Endodermal cell (in vitro differentiated cells): ENCODE measurements at places on chromosomes 1 and 21. TPM values are rescaled to one million over a fixed set of nuclear protein-coding genes. Genes with fewer than 3 reads are reported as not detected.
A peak's percentile ranks its signal among the peaks of the same experiment; 100 is the strongest.

GRCh38 chr1:247465796-247466195 lies 7.9 kb upstream of the OR2B11 start:
- DNase-seq = no peak
- H3K36me3 ChIP-seq = no peaks in the 10 kb centered on the region
- no peak overlapping the region for H3K4me3 ChIP-seq
- H3K27ac ChIP-seq = no peak overlapping the region
- H3K4me1 ChIP-seq = no peaks in the 10 kb centered on the region

DNA sequence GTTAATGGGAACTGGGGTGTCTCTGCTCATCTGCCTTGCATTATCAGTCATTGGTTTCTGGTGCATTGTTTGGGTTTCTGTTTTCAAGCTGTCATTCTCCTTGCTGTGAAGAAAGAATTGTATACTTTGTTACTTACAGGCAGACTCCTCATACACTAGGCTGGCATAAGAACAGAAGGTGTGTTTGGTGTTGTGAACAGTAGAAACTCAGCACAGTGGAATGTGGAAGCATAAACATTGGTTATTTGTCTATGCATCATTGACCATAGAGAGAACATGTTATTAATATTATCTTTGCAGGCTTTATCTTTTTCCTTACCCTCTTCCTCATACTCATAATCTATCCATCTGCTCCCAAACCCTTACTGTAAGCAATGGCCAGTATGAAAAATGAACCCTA lies 18.2 kb downstream of the C1orf87 start:
- H3K27ac ChIP-seq = no peak overlapping the region
- H3K27me3 ChIP-seq = no peaks in the 10 kb centered on the region
- no peaks in the 10 kb centered on the region for H3K36me3 ChIP-seq
- no peak for DNase-seq
- no peak overlapping the region for H3K4me3 ChIP-seq

DNA sequence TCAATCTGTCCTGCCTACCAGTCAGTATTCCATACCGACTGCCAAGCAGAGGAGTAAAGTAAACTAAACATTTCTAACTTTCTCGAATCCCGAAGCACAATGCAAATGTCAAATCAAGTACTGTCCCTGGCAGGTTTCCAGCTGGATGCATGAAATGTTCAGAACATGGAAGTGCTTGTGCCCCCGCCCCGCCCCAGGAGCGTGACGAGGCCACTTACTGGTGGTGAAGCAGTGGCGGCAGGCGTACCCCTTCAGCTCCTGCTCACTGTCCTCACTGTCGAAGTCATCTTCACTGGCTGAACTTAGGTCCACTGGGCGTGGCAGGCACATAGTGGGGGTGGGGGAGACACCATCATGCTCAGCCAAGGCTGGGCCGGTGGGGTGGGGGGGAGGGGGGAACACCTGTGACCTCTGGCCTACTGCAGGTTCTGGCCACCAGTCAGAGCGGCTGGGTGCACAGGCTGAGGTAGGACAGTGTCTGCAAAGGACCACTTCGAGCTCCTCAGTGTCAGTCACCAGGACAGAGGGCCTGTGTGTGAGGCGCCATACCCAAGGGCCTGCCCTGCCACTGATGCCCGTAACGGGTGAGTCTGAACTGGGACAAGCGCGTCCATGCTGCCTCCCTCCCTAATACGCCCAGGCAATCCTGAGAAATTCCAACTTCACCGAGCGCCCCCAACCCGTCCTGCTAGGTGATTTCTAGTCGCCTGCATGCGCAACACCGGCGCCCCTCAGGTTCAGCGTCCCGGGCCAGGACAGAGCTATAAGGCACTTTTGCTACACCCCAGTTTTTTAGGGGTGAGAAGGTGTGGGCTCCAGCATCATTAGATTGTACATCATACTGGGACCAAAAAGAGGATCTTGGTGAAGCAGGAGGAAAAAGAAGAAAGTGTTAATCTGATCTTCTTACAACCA lies 46.9 kb downstream of the SLC45A1 start:
- no peak for DNase-seq
- no peak overlapping the region for H3K4me3 ChIP-seq
- no peaks in the 10 kb centered on the region for H3K27me3 ChIP-seq
- no peaks in the 10 kb centered on the region for H3K4me1 ChIP-seq

DNA sequence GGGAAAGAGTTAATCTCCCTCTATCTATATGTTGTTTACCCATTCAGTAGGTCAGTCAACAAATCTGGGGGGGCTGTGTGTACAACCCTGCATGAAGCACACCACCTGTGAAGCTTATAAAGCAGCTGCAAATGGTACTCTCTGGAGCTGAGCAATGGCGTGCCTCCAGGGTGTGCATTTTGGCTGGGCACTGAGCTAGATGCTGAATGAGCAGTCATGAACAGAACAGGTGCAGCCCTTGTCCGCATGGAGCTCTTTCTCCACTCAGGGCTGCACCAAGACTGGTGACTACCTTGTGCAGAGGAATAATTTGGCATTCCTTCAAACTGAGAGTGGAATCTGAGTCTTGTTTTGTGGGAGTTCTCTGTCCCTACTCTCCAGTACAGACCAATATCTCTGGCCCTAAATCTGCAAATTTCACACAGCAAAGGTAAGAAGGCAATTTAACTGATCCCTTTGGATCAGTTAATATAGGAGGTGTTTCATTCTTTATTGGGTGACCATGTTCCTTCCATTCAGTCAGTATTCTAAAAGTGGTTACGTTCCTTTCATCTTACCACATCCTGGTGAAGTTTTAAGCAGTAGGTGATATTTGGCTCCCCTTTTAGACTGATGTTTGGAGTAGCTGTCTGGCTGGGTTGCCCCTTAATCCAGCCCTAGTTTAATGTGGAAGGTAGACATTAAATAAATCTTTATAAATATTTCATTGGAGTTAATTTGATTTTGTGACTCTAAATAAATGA lies 76.0 kb downstream of the GPR88 start:
- no peak overlapping the region for H3K4me3 ChIP-seq
- peaks cover 4% of the 10 kb centered on the region for H3K4me1 ChIP-seq

- no peaks in the 10 kb centered on the region for H3K27me3 ChIP-seq
- no peak overlapping the region for H3K4me3 ChIP-seq
- no peaks in the 10 kb centered on the region for H3K4me1 ChIP-seq
- no peak overlapping the region for H3K27ac ChIP-seq
Observed at GRCh38 chr1:40092241-40092640, 4.8 kb downstream of the PPT1 start.

DNA sequence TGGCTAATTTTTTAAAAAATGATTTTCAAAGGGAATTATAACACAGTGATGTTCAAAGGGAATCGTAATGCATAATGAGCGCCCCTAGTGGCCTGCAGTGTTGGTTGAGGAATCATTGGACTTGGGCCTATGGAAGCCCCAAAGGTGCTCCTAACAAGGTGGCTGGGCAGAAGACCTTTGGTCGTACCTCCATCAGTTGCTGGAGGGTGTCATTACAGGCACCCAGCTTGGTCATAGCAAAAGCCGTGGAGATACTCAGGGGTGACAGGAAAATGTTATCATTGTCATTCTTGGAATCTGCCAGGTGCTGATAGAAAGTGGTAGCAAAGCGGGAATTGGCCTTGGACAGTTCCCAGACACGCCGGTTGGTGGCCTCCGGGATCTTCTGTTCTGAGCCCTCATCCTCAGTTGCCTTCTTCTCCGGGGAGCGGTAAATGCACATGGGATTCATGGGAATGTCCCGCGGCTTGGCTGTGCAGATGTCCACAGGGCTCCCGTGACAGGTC lies 2.7 kb downstream of the SERPINC1 start:
- H3K27me3 ChIP-seq = no peaks in the 10 kb centered on the region
- H3K4me3 ChIP-seq = no peak overlapping the region
- H3K4me1 ChIP-seq = no peaks in the 10 kb centered on the region
- no peaks in the 10 kb centered on the region for H3K36me3 ChIP-seq

DNA sequence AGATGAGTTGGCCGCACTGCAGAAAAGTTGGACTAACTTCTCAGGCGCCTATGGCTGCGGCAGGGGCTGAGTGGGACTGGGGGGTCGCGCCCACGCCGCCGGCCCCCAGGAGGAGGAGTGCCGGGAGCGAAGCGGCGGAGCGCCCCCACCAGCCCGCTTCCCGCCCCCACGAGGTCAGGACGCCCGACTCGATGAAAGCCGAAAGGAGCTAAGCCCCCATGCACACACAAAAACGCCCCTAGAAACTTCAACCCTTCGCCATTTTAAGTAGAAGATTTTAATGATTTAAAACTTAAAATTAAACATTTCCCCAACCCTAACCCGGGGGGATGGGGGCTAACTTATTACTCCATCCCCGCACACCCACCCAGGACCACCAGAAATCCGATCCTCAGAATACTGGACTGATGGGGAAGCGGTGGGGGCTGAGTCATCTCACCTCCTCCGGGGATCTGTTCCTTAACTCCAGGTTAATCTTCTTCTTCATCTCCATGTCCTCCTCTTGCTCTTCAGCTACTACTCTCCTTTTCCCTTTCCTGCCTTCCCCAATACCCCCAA lies 539 bp downstream of the ANP32E start:
- peak overlapping the region; percentile 83 for H3K27ac ChIP-seq
- peak overlapping the region; percentile 89 for H3K4me3 ChIP-seq
- no peak for DNase-seq
- no peaks in the 10 kb centered on the region for H3K4me1 ChIP-seq
- H3K36me3 ChIP-seq = peaks cover 13% of the 10 kb centered on the region
- H3K27me3 ChIP-seq = no peaks in the 10 kb centered on the region

DNA sequence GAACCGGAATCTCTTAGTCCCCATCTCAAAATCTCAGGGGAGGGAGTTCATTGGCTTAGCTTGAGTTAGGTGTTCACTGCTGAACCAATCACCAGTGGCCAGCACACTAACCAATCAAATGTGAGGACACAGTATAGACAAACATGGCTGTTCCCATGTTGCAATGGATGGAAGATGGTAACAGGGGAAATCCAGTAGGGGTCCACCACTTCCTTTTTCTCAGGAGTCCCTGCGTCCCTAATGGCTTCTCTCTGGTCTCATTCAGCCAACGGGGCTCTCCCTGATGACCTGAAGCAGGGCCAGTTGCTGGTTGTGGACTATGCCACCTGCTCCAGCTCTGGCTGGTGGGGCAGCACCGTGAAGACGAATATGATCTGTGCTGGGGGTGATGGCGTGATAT lies 9.7 kb downstream of the CELA2B start:
- H3K36me3 ChIP-seq = no peaks in the 10 kb centered on the region
- H3K27ac ChIP-seq = no peak overlapping the region
- no peak for DNase-seq
- H3K27me3 ChIP-seq = no peaks in the 10 kb centered on the region

- no peak overlapping the region for H3K4me3 ChIP-seq
- H3K27ac ChIP-seq = no peak overlapping the region
Observed at GRCh38 chr1:100443811-100444571, 91.7 kb downstream of the CDC14A start.

DNA sequence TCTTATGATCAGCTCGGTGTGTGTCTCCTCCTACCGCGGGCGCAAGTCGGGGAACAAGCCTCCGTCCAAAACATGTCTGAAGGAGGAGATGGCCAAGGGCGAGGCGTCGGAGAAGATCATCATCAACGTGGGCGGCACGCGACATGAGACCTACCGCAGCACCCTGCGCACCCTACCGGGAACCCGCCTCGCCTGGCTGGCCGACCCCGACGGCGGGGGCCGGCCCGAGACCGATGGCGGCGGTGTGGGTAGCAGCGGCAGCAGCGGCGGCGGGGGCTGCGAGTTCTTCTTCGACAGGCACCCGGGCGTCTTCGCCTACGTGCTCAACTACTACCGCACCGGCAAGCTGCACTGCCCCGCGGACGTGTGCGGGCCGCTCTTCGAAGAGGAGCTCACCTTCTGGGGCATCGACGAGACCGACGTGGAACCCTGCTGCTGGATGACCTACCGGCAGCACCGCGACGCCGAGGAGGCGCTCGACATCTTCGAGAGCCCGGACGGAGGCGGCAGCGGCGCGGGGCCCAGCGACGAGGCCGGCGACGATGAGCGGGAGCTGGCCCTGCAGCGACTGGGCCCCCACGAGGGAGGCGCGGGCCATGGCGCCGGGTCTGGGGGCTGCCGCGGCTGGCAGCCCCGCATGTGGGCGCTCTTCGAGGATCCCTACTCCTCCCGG lies 1.5 kb downstream of the KCNC4 start:
- no peaks in the 10 kb centered on the region for H3K36me3 ChIP-seq
- no peak for DNase-seq
- H3K27ac ChIP-seq = no peak overlapping the region
- H3K4me3 ChIP-seq = peak overlapping the region; percentile 69
- H3K4me1 ChIP-seq = peaks cover 18% of the 10 kb centered on the region

- peaks cover 4% of the 10 kb centered on the region for H3K4me1 ChIP-seq
- peaks cover 29% of the 10 kb centered on the region for H3K27me3 ChIP-seq
Observed at GRCh38 chr1:178500936-178501554, 4.3 kb upstream of the CLEC20A start.

DNA sequence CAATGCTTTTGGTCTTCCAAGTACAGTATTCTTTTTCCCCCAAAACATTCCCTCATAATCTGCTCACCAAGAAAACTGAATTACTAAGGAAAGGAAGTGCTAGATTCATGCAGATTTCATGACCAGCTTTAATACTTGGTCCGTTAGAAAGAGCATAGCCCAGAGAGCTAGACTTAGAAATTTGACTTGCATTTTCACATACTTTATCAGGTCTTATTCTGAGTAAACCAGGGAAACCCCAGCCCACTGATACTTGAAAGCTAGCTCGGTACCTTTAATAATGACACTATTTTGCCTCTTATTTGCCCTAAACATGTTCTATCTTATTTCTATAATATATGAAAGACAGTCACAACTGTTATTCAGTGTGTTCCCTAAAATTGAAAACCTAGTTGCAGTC lies 204.5 kb downstream of the TTLL7 start:
- H3K27ac ChIP-seq = no peak overlapping the region
- no peaks in the 10 kb centered on the region for H3K27me3 ChIP-seq
- no peaks in the 10 kb centered on the region for H3K36me3 ChIP-seq
- DNase-seq = no peak
- H3K4me3 ChIP-seq = no peak overlapping the region

DNA sequence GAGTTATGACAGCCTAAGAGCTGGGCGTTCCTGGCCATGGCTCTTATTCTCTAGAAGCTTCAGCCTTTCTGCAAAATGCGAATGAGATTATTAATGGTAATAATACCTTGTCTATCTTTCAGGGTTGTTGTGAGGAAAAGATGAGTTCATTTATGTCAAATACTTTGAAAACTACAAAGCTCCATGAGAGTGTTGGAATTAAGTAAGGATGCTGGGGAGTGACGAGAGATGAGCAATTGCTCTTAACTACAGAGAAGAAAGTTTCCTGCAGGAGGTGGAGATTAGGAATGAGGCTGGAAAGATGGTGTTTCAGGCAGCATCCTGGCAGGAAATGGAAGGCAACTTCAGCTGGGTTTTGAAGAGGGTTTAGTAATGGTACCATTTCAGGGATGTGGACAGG lies 124.2 kb downstream of the CACNA1E start:
- no peak for DNase-seq
- no peaks in the 10 kb centered on the region for H3K36me3 ChIP-seq
- no peak overlapping the region for H3K27ac ChIP-seq
- H3K4me3 ChIP-seq = no peak overlapping the region
- H3K27me3 ChIP-seq = peaks cover 66% of the 10 kb centered on the region

Gene OR2T2
- total RNA-seq = not detected in 3 replicates

Gene CELA3B
- not detected in 3 replicates for total RNA-seq

Gene AMY1B
- total RNA-seq = not detected in 2 replicates

Gene HMCN1
- 4.2 to 7.4 TPM (median 7.4 TPM) in 3 replicates for total RNA-seq

Gene UBE2U
- total RNA-seq = not detected in 3 replicates

Gene ZYG11A
- 1.2 and 1.5 TPM in 2 replicates for total RNA-seq
